Activated CD4-positive, alpha-beta T cell treated with anti-CD3 and anti-CD28 coated beads, Interleukin-10, Interleukin-2, amounts not matched to agents 100 ng/mL and 50 ng/mL, durations not matched to agents 16 hours and 8 hours (primary cell): ENCODE measurements at places on chromosomes 11 and 22.
A peak's percentile ranks its signal among the peaks of the same experiment; 100 is the strongest.

DNA sequence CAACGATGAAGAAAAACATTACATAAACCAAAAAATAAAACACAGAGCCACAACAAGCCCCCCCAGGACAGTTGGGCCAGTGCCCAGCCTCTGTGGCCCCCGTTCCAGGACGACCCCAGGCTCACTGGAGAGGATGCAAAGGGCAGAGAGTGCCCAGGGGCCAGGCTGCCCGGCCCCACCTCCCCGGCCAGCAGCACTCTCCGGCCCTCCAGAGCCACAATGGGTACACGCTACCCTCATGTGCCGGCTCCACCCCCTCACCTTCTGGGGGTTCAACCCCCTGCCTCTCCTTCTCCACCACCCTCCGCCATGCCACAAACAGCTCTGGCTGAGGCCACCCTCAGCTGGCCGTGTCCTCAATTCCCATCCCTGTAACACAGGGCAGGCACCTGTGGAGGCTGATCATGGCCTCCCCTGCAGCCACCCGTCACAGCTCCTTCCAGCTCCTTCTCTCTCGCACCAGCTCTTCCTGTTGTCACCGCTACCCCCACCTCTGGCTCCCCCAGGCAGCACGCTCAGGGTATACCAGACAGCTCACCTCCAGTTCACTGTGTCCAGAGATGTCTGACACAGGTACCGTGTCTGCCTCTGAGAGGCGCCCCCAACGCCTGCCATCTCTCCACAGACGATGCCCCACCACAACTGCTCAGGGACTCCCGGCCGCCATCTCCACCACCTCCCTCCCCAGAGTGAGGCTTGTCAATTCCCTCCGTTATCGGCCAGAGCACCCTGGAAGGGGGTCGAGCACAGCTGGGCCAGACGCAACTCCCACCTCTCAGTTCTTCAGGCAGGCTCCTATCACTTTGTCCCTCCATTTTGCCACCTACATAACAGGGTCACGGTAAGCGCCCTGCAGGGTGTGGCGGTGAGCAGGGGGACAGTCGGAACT, 30.8 kb upstream of the MOB2 start:
- no peak for DNase-seq

GRCh38 chr11:112617977-112618826, 343.0 kb upstream of the NCAM1 start:
- no peak for DNase-seq

DNA sequence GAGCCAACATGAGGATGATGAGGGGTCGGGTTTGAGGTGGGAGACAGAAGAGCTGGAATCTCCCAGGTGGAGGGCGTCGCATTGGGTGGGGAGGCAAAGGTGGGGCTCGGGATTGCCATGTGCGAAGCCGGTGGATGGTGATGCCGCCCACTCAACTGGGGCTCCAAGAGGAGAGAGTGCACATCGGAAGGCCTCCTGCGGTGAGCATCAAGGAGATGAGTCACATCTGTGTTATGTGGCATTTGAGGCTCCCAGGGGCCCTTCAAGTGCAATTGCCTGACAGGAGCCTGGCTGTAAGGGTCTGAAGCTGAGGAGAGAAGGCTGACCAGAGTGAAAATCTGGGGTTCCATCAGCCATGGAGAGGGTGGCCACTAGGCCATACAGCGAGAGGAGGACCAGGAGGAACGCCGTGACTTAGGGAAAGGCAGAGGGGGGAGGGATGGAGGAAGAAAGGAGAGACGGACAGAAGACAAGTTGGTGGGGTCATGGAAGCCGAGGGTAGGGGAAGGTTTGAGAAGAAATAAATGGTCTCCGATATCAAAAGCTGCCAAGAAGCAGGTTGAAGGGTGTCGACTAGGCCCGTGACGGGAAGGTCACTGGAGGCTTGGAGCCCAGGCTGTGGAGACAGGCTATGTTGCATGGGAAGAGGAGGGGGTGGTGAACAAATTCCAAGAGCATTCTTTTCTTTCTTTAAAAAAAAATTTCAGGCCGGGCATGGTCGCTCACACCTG, 21.3 kb downstream of the RASD2 start:
- peak; percentile 20 for DNase-seq

DNA sequence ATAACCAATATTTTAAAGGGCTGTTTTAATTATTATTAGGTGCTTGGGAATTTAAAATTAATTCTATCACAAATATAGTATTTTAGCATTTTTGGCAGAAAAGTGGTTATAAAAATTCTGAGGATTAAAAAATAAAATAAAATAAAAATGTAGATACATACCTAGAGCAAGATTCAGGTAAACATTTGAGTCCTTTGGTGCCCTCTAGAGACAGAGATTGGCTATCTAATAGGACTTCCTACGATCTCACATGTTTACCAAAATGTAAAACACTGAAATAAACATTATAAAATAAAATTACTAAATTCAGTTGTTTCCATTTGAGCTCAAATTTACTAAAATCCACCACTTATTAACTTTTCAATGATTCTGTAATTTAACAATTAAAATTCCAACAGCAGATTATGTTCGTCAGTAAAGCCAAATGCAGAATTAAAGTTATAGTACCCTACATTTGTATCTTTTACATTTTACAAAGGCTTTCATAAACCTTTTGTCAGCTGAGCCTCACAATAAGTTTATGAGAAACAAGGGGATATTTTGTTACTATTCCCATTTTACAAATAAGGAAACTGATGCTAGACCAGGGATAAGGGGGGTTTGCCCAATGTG, 27.7 kb downstream of the SLC36A4 start:
- DNase-seq, result no peak

GRCh38 chr11:18000760-18001159, 12.1 kb downstream of the SERGEF start:
- DNase-seq, result no peak

- DNase-seq, result no peak
Measured at GRCh38 chr11:76265771-76266241, 59.5 kb upstream of the WNT11 start.
